GM04504 (cell line): ENCODE measurements at places on chromosomes 1 and 21.

DNA sequence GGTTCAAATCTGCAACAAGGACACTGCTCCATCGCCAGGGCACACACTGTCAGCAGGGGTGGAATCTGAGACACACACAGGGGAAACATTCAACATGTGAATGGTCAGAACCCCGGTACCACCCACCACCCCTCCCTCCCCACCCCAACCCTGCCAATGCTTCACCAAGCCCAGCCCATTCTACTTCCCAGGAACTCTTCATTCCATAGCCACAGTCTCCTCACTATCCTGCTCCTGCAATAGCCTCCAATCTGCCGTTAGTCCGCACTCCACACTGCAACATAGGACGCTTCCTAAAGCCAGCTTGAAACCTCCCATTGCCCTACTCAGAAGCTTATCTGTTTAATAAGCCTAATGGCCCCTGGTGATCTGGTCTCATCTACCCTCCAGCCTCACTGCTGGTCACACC is 7.5 kb upstream of the RAB3B start:
- DNase-seq, result no peak

GRCh38 chr1:47990286-47990685 is 6.9 kb downstream of the TRABD2B start:
- DNase-seq, result no peak

DNA sequence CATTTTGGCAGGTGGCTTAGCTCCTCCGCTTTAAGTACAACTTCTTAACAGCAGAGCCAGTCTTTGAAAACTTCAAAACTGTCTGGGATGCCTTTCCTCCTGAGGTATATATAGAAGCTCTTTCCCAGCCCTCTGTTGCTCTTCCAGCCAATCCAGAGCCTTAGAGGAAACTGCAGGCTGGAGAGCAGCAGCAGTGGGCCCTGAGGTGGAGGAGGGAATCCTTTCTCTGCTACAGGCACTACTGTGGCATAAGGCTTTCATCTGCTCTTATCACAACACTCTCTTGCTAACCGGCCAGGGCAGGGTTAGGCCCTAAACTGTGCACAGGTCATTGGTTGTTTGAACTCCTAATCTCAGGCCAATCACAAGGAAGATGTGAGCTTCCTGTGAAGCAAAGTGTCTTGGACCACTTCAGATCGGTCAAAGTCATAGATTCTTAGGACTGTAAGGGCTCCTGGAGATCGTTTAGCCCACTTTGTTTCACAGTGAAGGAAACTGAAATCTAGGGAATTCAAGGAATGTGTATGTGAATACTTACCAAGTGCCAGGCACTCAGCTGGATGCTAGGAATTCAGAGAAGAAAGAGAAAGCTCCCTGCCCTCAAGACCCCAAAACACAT is at the start of gene RGS5:
TSS of gene RGS5 (minus strand) at position 84 of the 619 bp plus-strand sequence. CDS start at position 3, 81 bp downstream.
- DNase-seq, result no peak

DNA sequence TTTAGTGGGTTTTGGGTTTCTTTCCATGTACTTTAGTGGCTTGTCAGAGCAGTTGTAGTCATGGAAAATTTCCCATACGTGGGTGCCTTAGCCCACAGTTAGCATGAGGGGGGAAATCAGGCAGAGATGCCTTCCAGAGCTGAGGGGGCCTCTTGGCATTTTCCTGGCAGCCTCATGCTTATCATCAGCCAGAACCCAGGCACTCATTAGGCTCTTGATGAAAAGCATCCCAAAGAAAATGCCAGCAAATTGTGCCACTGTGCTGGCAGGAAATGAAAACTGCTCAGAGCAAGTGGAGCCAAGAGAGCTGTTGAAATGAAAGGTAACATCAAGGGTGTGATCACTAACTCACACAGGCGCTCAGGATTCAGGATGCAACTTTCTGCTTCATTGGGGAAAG is 128.0 kb downstream of the TNNI3K start:
- no peak for DNase-seq

- no peak for DNase-seq
Observed at GRCh38 chr1:2415337-2415736, 3.0 kb upstream of the PEX10 start.
